Activated CD4-positive, alpha-beta T cell treated with anti-CD3 and anti-CD28 coated beads, Interleukin-2, amount 10 ng/mL, durations not matched to agents 24 days and 14 days (primary cell): ENCODE measurements at places on chromosomes 16 and 17. TPM values are rescaled to one million over a fixed set of nuclear protein-coding genes. Genes with fewer than 3 reads are reported as not detected.
A peak's percentile ranks its signal among the peaks of the same experiment; 100 is the strongest.

GRCh38 chr17:60599220-60599619 lies 773 bp upstream of the PPM1D start:
- DNase-seq = no peak
- no peaks in the 10 kb centered on the region for H3K27me3 ChIP-seq
- H3K27ac ChIP-seq = peak overlapping the region; percentile 98
- H3K4me3 ChIP-seq = peak overlapping the region; percentile 95
- peaks cover 11% of the 10 kb centered on the region for H3K36me3 ChIP-seq
- peaks cover 34% of the 10 kb centered on the region for H3K4me1 ChIP-seq

The CSH1 gene
- total RNA-seq = not detected in 2 replicates

The ACSM2A gene
- 0.17 TPM in 1 of 2 replicates, not detected in the other for total RNA-seq

GRCh38 chr17:82023447-82024241 lies 539 bp downstream of the LRRC45 start:
- peak overlapping the region; percentile 88 for H3K4me3 ChIP-seq
- no peak for DNase-seq
- H3K36me3 ChIP-seq = peaks cover 12% of the 10 kb centered on the region
- H3K4me1 ChIP-seq = peaks cover 23% of the 10 kb centered on the region

DNA sequence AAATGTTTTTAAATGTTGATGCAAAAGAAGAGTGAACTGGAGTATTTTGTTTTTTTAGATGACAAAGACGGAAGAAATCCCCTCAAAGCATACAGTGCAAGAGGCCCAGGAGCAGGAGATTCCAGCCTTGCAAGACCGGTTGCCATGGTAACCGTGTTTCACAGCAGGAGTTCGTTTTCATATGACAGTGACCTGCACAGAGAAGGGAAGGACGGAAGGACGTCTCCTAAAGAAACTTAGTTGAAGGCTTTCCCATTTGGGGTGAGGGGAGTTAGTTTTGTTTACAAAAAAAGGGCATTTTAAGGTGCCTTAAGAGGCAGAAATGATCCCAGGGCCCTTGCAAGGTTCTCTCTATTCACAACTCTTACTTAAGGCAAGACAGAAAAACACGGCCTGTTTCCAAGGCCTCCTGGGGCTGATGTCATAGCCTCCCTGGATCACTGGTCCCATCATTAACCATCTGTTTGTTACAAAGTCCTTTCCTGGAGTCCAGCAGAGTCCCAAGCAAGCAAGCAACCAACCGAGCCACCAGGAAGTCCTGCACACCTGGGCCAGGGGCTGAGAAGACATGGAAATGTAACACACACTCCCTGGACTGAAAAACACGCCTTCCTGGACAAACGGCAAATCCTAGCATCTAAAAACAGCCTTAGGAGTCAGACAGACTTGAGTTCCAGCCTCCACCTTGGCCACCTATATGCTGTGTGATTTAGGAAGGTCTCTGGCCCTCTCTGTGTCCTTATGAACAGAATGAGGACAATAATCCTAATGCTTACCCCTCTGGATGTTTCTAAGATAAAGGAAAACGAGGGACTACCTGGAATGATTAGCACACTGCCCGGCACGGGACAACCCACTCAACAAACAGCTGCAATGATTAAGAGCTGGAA lies 30.3 kb upstream of the RPH3AL start:
- DNase-seq = no peak
- no peak overlapping the region for H3K27ac ChIP-seq
- peaks cover 3% of the 10 kb centered on the region for H3K36me3 ChIP-seq
- H3K27me3 ChIP-seq = peaks cover 34% of the 10 kb centered on the region
- H3K4me1 ChIP-seq = peaks cover 13% of the 10 kb centered on the region
